ENCODE measurements at places on chromosomes 16 and 17. TPM values are rescaled to one million over a fixed set of nuclear protein-coding genes. Genes with fewer than 3 reads are reported as not detected.
A peak's percentile ranks its signal among the peaks of the same experiment; 100 is the strongest.

Gene MED31
- 17.6 TPM for total RNA-seq

GRCh38 chr16:27238016-27238587 lies 30.5 kb downstream of the NSMCE1 start:
- DNase-seq: no peak

- no peak for DNase-seq
These were observed 45.8 kb downstream of the STAT3 start for GRCh38 chr17:42342242-42343008.

GRCh38 chr17:10169290-10169689 lies 29.1 kb downstream of the GAS7 start:
- no peak for DNase-seq

GRCh38 chr17:30278032-30278431 lies 13.7 kb downstream of the BLMH start:
- DNase-seq: peak; percentile 43

Gene SLC5A11
- not detected for total RNA-seq

Gene PRSS8
- not detected for total RNA-seq

Gene NPIPB2
- total RNA-seq: 1.8 TPM

Gene KRTAP3-2
- total RNA-seq: not detected

DNA sequence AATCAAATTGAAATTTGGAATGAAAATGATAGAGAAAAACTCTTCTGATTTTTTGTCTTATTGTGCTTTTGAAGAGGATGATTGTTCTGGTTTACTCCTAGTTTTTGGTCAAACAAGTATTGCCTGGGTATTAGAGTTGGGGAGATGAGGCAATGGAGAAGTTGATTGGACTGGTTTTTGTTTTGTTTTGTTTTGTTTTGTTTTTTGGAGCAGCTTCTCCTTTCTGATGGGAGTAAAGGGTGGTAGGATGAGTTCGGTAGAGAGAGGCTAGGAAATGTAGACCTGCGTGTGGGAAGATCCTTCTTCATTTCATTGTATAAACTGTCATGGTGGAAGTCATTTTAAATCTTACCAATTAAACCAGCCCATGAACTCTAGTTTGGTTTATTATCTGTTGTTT lies 17.7 kb downstream of the ATP6V0A1 start:
- no peak for DNase-seq

DNA sequence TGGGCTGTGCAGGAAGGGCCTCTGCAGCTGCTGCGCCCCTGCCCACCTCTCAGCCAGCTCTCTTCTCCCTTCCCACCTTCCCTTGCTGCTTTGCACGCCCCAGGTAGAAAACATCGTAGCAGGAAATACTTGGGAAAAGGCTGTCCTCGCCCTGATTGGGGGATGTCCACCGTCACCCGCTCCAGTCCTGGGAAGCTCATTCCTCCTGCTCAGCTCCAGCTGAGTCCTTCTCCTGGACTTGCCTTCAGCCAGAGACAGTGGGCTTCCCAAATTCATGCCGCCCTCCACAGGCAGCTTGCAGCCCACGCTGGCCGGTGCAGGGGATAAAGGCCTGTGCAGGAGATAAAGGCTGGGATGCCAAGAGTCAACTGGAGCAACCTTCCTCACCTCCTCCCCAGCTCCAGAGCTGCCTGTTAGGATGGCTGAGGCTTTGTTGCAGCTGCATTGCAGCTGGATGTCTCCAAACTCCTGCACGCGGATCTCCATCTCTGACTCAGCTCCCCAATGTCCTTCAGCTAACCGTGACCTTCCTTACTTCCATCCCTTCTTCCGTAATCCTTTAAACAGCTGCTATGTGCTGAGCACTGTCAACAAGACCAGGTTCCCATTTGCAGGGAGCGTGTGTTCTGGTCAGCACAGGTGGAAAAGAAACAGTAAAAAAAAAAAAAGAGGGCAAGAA lies 402.0 kb upstream of the TNRC6C start:
- DNase-seq: no peak

Gene PRSS27
- 0.07 TPM for total RNA-seq

DNA sequence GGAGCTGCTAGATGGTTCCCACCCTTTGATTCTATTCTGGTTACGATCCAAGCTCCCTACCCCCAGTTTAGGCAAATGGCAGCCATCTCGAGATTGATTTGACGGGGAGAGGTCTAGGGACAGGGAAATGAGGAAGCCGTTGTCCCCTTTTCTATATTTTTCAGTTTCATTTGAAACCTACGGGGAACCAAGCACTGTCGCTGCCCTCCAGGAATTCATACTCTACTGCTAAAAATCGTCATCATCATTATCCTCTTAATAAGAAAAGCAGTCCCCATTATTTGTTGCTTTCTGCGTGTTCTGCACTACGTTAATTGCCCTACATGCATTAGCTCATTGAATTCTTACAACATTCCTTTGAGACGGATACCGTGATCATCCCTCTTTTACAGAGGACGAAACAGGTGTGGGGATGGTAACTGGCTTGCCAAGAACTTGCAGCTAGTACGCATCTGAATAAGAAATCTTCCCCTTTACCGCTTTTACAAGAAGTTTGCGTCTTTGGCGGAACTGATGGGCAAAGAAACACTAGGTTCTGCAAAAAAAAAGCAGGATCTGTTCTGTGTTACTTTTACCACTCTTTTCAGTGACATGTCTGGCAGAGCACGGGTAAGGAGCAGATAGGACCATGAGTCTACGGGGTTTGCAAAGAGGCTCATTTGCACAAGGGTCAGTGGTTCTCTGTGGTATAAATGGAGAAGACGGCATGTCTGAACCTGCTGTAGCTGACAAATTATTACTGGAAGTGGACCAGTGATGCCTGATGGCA lies 1.1 kb downstream of the CCP110 start:
- DNase-seq: no peak

DNA sequence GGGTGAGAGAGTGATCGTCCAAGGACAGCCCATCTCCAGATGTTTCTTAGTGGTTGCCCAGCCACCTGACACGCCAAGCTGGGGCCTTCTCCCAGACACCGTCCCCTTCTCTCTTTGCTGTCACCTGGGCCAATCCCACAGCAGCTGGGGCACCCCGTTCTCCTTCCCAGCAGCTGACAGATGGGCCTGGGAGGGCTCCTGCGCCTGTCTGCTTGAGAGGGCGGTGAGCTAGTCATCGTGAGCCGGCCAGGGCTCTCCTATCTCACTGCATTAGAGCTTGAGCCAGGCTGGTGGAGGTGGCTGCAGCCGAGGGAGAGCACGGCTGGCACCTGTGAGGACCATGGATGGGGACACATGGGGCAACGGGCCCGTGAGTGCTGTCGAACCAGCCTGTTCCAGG lies 41.2 kb downstream of the RAB11FIP3 start:
- DNase-seq: no peak

DNA sequence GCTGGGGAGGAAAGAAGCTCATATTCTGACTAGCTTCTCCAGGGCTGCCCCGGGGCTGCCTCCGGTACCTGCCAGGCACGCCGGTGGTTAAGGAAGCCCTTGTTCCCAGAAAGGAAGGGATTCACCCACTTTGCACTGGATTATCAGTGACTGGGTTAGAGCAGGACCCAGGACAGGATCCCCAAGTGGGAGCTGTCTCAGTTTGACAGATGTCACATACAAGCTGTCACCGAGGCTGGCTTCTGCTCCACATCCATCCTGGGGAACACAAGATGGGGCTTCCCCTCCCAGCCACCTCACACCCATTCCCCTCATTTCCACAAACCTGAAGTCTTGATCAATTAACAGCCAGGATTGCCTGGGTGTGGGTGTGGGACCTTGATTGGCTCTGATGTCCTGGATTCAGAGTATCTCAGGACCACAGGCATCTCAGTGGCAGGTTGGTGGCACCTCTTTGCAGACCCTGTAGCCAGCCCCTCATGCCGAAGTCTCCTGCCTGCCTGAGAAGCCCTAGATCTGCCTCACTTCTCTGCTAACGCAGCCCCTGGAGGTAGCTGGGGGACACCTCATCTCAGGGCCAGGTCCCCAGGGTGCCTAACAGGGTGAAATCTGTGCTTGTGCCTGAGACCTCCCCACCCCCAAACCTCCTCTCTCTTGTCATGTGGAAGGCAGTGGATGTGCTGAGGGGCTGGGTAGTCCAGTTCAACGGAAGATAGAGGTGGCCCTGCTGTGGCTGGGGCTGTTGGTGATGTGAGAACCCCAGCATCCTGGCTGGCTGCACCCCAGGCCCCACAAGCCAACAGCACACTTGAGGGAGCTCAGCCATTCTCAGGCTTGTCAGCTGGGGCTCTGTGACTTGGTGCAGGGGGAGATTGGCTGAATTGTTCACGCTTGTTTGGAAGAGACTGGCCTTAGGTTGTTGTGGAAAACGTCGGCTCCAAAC lies 1.4 kb downstream of the CACNG5 start:
- no peak for DNase-seq

DNA sequence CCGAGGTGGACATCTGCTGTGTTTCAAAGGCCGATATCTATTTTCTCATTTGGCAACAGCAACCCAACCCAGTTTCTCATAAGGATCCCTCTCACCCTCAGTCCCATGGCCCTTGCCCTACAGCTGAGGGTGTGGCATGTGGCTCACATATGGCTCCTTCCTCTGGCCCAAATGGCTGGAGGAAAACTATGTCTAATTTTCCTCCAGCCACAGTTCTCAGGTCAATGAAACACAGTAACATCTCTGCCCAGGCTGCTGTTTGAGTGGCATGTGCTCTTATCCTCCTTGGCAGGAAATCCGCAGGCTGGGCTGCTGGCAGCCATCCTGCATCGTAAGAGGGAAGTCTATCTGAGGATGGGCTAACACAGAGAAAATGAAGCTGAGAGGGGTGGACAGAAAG lies 24.1 kb downstream of the SERPINF1 start:
- DNase-seq: no peak

Gene HES7
- 0.40 TPM for total RNA-seq

Gene SMIM22
- total RNA-seq: not detected

Gene XAF1
- 23.9 TPM for total RNA-seq

Gene HOXB3
- total RNA-seq: 7.5 TPM

Gene ZNF597
- total RNA-seq: 2.2 TPM

Gene ELMO3
- 0.53 TPM for total RNA-seq

DNA sequence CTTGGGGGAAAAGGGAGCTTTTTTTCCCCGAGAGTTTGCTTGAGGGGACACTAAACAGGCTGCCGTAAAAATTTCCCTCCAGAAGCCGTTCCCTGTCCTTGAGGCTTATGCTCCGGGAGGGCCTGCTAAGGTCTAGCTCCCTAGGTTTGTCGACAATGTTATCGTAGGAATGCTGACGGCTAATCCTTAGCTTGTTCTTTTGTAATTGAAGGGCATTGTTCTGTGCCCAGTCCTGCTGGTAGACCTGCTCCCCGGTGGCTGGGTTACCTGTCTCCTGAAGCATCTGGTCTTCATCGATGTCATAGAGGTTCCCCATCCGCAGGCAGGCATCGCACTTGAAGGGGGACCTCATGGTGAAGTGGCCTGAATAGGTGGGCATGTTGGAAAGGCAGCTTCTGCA lies 418.7 kb downstream of the GRIN2A start:
- DNase-seq: no peak

DNA sequence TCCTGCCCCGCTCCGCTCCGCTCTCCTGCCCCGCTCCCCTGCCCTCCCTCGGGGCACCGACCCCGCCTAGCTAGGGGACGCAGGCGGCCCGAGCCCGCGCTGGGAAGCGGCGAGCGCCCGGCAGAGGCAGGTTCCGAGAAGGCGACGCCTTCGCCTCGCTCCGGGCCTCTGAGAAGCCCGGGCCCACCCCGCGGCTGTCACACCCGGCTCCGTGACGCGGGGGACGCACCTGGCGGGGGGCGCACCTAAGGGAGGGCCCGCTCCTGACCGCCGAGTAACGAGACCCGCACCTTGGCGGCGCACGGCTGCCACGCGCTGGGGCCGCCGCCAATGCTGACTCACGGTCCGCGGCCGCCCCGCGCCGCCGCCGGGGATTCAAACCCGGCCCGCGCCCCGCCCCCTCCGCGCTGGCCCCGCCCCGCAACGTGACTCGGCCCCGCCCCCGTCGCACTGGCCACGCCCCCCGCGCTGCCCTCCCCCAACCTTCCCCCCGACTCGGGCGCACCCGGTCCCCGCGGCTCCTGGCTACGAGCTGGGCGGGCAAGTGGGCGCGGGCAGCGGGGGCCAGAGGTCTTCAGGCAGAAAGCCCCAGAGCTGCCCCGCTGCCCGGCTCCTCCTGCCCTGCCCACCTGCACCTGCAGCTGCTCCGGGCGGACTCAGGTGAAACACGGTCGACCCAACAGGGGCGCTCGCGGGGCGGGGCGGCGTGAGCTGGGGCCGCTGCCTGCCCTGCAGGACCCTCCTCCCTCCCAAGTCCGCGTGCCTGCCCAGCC lies 27.8 kb downstream of the GNPTG start:
- no peak for DNase-seq

Gene TAC4
- not detected for total RNA-seq

DNA sequence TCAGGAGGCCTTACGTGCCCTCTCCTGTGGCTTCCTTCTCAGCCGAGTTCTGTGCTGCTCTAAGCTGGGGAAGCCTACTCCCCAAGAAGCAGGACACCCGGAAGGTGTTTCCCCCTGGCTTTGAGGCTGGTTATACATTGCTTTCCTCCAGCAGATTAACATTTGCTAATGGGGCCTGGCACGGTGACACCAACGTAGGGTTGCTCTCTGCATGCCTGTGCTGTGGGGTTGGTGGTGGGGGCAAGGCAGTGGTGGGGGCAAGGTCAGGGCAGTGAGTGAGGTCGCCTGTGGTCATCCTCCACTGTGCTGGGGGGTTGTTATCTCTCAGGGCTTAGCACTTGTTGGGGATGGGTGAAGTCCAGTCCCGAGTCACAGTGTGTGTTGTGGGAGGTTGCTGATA lies 4.2 kb downstream of the USP6 start:
- no peak for DNase-seq

DNA sequence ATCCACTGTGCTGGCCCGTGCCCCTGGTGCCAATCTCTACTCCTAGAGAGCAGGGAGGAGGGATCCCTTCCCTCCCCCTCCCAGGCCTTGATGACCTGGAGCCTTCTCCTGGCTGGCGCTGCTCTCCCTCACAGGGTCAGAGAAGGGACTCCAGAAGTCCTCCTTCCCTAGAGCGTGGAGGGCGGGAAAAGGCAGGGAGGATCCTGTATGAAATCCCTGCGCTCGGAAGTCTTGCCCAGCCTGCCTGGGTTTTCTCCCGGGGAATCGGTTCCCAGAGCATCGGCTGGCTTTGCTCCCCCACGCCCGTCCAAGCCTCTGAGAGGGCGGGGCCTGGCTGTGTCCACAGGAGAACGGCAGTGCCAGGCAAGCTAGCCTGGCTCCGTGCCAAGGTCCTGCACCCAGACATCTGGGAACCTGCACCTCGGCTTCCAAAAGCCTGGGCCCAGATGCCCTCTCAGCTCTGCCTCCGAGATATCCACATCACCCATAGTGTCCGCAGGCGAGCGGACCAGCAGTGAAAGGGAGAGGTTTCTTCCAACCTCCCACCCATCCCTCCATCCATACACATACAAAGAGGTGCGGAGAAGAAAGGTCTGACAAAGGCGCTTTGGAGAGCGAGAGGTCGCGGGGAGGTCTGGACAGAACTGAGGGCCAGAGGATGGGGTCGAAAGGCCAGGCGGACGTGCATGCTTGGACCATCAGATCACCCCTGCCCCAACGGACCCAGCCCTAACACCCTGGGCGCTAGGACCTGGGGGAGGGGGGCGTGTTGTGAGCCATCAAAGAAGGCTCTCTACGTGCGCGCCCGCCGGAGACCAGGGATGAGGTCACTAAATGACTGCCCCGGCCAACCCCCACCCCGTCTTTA lies 1.1 kb downstream of the MPP2 start:
- DNase-seq: no peak

Data from pulmonary artery endothelial cell (primary cell).